Spinal cord (tissue), 10 donors: ENCODE measurements at places on chromosomes 7 and 10.

DNA sequence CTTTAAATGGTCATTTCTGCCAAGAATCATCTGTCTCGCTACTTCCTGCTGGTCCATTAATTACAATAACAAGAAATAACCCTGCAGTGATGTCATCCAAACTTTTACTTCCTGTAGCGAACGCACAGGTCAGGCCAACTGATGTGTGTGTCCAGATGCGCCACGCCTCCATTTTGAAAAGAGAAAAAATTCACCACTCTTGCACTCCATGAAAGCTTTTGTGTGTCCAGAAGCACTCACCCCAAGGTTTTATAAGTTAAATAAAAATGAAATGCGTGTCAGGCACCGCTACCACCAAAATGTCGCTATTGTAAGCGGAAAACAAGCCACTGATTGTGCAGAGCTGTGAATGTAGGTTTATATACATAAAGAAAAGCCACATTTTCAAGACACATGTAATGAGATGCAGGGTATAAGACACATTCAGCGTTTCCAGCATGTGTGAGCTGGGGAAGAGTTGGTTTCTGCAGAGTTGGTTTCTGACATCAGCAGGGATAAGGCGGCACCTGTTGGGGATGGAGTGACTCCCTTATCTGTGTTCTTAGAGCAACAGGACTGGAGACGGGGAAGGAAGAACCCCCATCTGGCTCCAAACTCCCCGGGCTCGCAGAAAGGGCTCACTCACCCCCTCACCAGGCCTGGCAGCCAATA is 83.3 kb downstream of the CTBP2 start:
- DNase-seq = no peak

- no peak for DNase-seq
These were observed 218.9 kb downstream of the FAM107B start for GRCh38 chr10:14555807-14556206.

DNA sequence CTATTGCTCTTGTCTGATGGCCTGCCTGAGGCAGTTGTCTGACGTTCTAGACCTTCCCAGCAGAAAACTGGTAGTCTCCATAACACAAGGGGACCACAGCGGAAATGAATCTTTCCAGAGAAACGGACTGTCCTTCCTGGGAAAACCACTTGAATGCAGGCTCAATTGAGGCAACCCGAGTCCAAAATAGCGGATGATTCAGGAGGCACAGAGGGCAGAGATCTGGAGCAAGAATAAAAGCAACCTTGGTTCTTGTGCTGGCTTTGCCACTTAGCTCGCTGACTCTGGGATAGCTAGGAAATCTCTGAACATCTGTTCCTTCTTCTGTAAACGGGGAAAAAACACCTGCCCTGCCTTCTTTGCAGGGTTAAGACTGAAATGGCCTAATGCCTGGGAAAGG is 178.8 kb downstream of the NEURL1 start:
- no peak for DNase-seq

DNA sequence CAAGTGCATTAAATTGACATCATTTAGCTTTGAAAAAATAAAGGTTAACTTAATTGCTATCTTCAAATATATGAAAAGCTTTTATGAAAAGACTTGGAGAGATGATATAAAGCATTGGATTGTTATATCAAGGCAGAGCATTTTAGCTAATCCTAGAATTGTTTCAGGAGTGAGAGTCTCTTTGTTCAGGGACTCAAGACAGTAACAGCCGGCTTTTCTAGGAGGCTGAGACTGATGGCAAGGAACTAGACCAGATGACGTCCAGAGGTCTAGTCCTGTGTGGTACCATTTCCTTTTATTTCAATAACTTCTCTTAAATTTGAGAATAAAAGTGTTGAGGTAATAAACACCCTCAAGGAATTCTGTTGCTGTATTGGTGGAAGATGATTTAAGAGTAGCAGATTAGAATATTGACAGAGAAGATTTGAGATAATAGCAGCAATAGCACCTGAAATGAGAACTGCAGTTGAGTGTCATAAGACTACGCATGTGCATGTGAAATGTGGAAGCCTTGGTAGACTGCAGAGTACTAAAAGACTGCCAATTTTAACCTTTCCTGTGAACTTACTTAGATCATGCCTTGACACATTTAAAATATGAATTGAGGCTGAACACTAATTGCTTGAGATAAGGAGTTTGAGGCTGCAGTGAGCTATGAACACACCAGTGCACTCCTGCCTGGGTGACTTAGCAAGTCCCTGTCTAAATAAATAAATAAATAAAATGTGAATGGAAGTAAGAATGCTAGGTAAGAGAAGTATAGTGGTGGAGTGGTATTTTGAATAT is 79.6 kb downstream of the ZNRF2 start:
- no peak for DNase-seq

GRCh38 chr7:35232994-35233393 is 20.9 kb downstream of the TBX20 start:
- no peak for DNase-seq

GRCh38 chr7:134946260-134946659 is 40.0 kb upstream of the AGBL3 start:
- DNase-seq = no peak

GRCh38 chr7:133504825-133505224 is 251.9 kb downstream of the EXOC4 start:
- DNase-seq = no peak

- no peak for DNase-seq
These were observed 81.9 kb downstream of the BUB3 start for GRCh38 chr10:123236126-123236525.

DNA sequence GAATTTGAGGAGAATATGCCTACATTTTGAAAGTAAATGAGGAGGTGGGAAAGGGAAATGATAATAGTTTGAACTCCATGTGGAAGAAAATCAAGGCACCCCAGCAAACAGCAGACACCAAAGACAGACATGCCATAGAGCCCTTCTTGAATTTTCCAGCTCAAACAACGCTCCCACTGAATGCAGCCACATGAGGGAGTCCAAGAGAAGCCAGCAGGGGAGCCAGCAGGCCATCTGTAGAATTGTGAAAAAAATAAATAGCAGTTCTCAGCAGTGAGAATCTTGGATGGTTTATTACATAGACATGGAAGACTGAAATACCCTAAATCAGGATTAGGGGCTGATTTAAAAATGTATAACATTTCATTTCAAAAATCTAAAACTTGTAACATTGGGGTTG is 1567.3 kb upstream of the LRRTM3 start:
- DNase-seq = no peak

- DNase-seq = no peak
These were observed 77.6 kb downstream of the NRBF2 start for GRCh38 chr10:63210611-63211196.

DNA sequence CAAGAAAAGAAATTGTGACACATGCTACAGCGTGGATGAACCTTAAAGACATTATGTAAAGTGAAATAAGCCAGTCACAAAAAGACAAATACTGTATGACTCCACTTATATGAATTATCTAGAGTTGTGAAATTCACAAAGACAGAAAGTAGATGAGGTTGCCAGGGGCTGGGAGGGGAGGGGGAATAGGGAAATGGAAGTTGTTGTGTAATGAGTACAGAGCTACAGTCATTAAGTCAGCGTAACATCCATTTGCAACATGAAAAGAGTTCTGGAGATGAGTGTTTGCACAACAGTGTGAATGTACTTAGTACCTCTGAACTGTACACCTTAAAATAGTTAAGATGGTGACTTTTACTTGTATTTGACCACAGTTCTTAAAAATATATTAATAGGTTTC is 112.1 kb upstream of the CDK1 start:
- no peak for DNase-seq

GRCh38 chr10:75283671-75284470 is 48.1 kb upstream of the COMTD1 start:
- DNase-seq = peak; percentile 73

DNA sequence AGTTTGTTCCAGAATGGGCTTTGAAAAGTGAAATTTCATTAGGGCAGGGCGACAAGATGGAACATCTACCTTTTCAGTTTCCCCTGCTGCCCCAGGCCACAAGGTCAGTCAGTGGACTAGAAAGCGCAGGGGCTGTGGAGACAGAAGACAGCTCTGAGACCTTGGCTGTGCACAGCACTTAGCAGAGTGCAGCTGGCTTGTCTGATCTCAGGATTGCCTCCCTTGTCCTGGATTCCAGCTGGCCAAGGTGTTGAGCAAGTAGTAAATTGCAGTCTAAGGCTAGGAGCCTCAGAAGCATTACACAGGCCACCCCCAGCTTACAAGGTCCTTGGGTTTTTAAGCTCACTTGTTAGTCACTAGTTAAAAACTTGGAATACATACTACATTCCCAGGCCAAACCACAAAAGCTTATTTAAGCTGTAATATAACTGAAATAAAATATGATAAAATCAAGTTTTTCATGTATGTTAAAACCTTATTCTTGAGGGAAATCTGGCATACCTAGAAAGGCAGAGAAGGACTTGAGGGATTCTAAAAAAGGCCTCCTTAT is 67.3 kb upstream of the NPY start:
- no peak for DNase-seq
